ENCODE measurements at places on chromosomes 1 and 21.

GRCh38 chr21:36663033-36663855, 35.7 kb upstream of the SIM2 start:
- no peak for DNase-seq

- no peak for DNase-seq
Measured at GRCh38 chr1:174169342-174169741, 10.0 kb downstream of the RABGAP1L start.

- no peak for DNase-seq
Measured at GRCh38 chr21:18970941-18971340, 567.4 kb upstream of the TMPRSS15 start.

- no peak for DNase-seq
Measured at GRCh38 chr21:41152147-41152546, 15.8 kb upstream of the BACE2 start.

DNA sequence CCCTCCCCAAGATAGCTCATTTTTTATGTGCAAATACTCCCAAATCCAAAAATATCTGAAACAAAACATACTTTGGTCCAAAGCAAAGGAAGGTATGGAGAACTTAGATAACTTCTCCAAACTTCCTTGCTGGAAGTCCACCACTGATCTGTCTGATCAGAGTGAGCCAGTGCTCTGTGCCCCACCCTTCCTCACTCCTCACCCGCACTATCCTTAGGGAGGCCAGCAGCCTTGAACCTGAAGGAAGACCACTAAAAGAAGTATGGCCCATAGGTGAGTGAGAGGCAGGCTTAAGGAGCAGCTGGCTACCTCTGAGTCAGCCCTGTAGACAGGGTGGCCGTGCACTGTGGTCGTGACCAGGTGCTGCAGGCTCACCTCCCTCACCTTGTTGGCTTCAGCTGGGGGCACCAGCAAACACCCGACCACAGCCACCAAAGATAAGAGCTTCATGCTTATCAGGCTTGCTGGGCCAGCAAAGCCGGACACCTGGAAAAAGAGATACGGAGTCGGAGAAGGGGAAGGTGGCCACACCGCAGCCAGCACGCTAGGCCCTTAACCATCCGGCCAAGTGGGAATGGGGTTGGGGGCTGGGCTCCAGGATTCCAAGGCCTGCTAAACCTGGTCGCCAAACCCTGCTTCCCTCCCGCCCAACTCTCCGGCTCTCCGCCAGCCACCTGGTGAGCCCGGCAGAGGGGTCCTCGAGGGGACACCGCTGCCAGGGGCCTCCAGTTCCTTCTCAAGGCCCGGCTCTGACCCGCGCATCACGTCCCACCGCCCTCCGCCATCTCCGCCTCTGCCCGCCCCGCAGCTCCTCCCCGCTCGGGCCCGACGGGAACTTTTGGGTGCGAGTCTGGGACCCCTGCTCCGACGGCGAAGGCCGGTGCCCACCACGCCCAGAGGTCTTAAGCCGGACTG, 543 bp downstream of the TMEM9 start:
- no peak for DNase-seq

DNA sequence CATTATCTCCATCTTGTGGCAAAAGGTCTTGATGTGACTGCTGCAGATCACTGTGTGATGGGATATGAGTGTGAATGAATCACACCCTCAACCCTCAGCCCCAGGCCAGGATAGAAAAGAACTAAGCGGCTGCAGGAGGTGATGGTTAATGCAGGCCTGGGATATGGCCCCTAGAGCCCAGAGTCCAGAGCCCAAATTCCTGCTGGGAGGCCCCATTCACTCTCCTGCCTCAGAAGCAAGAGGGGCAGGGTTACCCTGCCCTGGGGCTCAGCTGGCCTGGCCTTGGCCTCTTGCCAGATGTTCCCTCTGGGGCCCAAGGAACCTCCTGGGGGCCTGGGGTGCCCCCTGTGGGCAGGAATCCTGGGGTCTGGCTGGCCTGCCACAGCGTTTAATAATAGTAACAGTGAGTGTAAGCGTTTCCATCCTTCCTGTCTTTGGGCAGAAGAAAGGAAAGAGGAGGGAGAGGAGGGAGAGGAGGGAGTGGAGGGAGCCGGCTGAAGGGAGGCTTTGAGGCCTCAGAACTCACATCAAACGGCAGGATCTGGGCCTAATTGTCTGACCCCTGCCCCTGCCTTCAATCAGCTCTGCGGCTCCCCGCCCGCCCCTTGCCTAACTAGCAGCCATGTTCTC, 26.2 kb downstream of the DMAP1 start:
- DNase-seq, result no peak

GRCh38 chr1:38269923-38270848, 223.6 kb upstream of the POU3F1 start:
- DNase-seq, result no peak

DNA sequence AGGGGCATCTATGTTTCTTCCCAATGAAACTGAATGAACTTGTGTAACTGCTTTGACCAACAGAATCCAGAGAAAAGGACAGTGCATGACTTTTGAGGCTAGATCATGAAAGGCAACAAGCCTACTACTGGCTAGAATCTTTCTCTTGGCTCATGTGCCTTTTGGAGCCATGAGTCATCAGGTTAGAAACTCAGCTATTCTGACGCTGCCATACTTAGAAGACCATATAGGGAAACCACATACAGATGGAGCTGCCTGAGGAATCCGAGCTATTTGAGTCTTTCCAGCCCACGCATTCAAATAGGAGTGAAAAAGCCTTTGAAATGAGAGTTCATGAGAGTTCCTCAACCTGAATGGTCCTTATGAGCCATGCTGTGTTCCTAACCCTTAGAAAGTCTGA, 738.5 kb upstream of the CHRM3 start:
- DNase-seq, result no peak

DNA sequence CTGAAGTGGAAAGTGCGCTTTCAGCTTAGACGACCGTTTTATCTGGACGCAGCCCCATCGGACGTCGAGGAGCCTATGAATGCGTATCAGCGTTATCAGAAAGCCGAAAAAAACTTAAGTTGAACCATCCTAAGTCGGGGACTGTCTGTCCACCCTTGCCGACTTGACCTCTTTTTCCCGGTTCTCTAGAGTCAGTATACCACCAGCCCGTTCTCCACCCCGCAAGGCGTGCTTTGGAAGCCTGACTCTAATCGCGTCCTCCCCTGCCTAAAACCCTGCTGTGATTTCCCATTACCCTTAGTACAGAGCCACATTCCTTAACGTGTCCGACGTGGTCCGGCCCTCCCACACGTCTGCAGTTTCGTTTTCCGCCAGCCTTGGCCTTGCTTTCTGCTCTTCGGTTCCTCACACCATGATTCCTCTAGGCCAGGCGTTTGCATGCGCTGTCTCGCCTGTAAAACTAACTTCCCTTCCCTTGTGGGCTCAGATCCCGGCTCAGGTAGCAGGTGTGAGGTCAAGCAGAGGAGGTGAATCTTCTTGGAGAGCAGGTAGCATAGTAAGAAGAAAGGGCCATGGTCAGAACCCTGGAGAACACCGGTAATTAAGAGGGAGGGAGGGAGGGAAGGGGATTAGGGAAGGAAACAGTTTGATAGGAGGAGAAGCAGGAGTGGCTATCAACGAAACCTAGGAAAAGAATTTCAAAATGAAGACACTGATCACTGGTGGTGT, 865 bp downstream of the ADPRS start:
- no peak for DNase-seq

GRCh38 chr1:8818325-8818775, 910 bp upstream of the RERE start:
- DNase-seq, result peak; percentile 11

- DNase-seq, result no peak
Measured at GRCh38 chr1:195251900-195252299, 1356.3 kb downstream of the KCNT2 start.

GRCh38 chr1:43763497-43763973, 56.2 kb downstream of the ST3GAL3 start:
- peak; percentile 30 for DNase-seq

DNA sequence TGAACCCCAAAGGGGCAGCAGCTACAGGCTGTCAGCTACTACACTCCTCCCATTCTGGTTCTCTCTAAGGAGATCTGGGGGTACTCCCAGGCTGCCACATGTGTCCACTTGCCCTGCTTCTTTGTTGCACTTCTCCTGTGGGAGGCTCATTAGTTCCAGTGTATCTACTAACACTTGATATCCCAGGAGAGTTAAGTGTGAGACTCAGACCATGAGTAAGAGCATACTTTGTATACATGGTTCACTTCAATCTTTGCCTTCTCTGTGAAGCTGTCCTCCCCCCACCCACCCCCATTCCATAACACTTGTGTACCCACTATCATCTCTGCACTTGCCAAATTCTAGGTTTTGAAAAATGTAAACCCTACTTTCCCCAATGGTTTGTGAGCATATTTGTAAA, 34.9 kb upstream of the GADD45A start:
- DNase-seq, result no peak

- DNase-seq, result no peak
Measured at GRCh38 chr1:107897438-107898345, 67.3 kb downstream of the VAV3 start.

DNA sequence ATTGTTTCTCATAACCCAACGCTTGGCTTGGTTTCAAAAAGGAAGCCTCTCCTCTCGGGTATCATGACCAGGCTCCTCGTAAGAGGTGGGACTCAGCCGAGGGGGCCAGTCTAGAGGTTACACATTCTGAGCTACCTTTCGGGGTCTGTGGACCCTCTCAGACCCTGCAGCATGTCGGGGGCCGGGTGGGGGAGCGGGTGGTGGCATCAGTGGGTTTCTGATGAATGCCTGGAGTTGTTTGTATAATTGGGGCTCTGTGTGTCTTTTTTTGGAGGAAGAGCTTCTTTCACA, 229.3 kb downstream of the CAMTA1 start:
- DNase-seq, result no peak

GRCh38 chr1:110579460-110579859, 26.7 kb downstream of the KCNA2 start:
- DNase-seq, result no peak

DNA sequence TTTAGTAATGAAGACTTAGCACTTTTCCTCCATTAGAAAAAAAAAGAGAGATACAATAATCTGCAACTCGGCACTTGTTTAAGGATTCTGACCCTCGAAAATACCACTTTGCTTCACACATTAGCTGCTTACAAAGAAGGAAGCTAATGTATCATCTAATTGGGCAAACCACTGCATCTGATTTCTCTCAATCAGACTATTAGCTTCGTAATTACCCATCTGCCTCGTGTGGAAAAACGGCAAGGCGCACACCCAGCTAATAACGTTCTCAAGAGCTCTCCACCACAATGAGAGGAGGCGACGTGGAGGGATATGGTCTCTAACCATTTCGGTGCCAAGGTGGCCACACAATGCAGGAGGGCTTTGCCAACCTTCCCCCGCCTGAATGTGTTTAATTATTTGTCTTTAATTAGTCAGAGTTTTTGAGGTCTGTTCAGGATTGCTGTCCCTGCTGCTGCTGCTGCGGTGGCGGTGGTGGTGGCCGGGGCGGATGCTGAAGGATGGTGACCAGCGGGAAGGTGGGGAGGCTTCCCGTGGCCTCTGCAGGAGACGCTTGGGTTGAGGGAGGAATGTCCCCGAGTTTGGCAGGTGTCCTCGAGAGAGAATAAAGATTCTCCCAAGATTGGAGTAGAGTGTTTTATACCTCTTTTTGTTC, 374.5 kb downstream of the RPS6KC1 start:
- no peak for DNase-seq

DNA sequence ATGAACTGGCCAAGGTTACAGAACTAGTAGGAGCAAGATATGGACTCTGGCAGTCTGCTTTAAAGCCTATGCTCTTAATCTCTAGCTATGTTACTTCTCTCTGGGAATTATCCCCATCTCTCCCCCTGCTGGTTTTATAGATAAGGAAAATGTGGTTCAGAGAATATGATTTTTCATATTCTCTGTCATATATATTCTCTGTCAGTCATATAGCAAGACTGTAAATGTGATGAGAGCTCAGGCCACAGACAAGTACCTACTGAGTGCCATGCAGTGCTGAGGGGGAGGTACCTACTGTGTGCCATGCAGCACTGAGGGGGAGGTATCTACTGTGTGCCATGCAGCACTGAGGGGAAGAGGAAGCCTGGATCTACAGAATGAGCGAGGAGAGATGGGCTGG, 220.3 kb upstream of the FGGY start:
- no peak for DNase-seq

DNA sequence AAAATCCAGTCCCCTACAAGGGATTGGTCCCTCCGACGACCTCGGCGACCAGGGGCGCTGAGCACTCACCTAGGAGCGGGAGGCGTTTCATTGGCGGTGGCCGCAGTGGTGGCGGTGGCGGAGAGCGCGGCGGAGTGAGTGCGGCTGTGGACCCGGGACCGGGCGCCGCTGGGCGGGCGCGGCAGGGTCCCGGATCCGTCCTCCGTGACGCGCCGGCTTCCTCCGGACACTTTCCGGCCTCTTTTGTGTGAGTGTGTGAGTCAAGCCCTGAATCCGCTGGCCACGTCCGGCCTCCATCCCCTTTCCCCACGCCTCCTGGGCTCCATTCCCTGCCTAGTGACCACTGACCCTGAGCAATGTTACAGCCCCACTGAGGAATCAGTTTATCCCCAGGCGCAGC, at the start of gene ADGRL4:
Gene ADGRL4, minus strand, starts transcription at position 167 of the 400 bp plus-strand sequence. Its CDS starts 76 bp downstream, at position 91.
- no peak for DNase-seq

DNA sequence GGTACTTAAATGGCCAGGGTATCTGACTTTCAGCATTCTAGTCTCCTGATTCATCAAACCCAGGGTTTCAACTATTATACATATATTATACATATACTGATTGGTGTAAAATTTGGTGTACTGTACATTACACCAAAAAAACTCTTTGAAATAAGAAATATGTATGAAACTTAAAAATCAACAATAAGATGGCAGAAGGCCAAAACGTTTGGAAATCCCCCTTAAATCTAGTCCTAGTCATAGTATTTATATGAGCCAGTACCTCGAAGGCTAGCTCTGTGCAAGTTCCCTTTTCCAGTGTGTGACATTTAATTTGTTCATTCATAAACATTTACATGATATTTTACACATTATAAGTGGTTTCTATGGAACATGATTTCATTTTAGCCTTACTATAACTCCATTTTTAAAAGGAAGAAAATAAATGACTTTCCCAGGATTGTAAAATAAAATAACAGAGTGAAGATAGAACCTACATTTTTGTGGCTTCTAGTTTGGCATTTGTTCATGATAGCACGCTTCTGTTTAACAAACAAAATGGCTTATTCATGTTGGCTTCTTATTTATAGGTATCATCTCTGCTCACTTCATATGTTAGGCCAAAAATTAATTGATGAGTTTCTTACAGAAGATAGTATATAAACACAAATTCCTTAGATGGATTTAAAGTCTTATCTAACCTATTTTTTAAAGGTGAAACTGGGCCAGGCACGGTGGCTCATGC, 18.8 kb upstream of the ZNF281 start:
- no peak for DNase-seq

DNA sequence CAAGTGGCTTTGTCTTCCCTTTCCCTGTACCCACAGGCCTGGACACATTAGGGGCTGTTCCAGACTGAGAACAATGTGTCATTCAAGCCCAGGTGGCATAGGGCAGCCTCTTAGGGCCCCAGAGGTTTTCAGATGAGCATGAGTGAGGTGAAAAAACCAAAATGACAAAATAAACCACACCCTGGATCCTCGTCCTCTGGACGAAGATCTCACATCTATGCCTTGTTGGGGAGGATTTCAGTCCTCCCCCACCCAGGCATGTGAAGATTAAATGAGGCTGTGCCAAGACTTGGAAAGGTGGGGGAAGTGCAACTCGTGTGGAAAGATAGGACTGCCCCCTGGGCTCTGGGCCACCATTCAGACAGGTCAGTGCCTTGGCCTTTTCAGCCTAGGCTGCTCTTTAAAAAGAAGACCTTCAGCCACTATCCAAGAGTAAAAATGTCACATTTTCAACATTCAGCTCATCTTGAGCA, 32.8 kb upstream of the IL19 start:
- no peak for DNase-seq

- peak; percentile 42 for DNase-seq
Measured at GRCh38 chr1:940107-941014, 16.6 kb downstream of the SAMD11 start.

All from activated naive CD8-positive, alpha-beta T cell treated with anti-CD3 and anti-CD28 coated beads for 36 hours (primary cell).